GM18507 (cell line): ENCODE measurements at places on chromosomes 12 and 14.
A peak's percentile ranks its signal among the peaks of the same experiment; 100 is the strongest.

DNA sequence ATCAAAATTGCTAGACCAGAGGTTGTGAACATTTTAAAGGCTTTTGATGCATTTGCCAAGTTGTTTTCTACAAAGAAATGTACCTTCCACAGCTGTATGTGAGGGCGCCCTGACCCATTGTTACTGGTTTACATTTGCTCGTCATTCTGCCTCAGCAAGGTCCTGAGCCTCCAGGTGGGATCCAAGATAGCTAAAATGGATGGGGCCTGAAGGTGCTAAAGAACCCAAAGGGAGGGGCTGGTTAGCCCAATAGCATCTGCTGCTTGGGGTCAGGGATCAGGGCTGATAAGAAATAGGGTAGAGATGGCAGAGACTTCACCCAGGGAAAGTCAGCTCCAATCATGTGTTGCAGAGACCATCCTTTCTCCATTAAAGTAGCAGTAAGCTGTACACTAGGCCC, 43.1 kb downstream of the GALNT16 start:
- no peak for DNase-seq

DNA sequence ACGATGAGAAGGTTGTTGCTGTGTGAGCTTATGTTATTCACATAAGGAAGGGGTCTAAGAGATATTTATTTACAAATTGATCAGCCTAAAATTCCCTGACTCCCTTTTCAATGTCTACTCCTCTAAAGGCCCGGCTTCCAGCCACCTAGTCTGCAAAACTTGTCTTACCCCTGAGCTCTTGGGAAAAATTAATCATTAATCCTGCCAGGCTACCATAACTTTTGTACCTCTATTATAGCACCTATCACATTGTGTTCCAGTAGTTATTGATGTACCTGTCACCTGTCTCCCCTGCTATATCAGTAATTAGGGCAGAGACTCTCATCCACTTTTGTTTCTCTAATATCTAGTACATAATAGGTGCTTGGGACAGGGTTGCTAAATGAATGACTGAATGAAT, 29.3 kb upstream of the FRS2 start:
- no peak for DNase-seq

DNA sequence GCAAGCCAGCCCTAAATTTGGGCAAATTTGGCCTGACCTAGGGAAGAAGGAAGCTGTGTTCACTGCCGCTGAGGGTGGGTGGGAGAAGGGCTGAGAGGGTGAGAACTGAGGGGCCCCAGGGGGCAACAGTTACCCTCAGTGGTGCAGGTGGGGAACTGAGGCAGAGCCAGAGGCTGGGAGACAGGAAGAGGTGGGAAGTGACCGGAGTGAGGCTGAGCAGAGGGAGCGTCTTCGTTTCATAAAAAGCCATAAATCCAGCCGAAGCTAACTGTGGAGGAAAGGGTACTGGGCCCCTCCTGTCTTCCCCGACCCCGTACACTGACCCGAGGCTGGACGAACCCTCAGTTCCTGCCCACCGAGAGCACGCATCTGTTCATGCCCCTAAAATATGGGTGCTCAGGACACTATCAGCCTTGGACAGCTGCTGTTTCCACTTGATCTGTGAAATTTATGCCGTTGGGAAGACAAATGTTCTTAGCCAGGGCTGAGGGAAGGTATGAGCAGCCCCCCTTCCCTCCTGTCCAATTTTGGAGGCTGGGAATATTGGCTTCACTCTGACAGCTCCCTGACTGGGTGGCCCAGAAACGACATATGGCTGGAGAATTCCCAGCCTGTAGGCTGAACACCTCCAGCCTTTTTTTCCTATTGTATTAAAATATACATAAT, 116.5 kb downstream of the KIF26A start:
- DNase-seq = no peak

DNA sequence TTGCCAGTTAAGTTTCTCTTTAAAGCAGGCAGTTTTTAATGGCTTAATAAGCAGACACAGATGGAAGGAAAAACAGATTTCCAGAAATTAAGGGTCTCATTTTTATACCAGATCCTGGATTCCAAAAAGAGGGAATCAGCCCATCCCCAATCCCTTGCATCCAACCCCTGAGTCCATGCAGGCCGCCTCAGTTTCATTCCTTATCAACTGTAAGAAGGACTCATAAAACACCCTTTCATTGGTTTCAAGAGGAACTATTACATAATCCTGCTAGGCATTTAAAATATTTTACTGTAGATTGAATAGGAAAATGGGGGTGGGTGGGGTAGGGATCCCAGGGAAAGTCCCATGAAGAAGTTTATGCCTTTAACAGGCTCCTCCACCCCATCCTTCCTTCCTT, 9.4 kb downstream of the CCDC184 start:
- no peak for DNase-seq

DNA sequence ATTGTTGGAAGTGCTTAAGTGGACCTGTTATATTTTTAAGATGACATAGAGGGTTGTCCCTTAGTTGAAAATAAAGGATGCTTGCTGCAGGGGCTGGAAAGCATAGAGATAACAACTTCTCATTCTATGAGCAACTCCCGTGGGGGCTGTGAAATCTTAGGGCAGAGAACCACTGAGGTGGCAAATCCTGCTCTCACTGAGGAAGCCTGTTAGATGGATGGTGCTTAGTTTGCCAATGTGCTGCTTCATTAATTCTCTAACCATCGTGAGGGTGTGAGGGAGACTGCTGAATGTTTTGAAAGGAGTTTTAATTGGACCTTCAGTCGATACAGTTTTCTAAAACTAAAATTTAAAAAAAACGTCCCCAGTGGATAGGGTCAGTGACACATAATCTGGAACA, 46.5 kb downstream of the PTPRO start:
- DNase-seq = no peak

DNA sequence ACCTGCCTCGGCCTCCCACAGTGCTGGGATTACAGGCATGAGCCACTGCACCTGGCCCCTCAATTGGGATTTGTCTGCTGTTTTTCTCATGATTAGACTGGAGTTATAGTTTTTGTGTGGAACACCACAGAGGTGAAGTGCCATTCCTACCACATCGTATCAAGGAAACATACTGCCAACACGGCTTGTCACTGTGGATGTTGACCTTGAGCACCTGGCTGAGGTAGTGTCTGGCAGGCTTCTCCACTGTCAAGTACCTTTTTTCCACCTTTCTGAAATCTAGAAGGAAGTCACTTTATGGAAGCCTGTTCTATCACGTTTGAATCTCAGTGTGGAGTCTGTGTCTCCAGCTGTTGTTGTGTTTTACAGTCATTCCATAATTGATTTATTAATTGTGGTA, 21.4 kb upstream of the SEL1L start:
- no peak for DNase-seq

DNA sequence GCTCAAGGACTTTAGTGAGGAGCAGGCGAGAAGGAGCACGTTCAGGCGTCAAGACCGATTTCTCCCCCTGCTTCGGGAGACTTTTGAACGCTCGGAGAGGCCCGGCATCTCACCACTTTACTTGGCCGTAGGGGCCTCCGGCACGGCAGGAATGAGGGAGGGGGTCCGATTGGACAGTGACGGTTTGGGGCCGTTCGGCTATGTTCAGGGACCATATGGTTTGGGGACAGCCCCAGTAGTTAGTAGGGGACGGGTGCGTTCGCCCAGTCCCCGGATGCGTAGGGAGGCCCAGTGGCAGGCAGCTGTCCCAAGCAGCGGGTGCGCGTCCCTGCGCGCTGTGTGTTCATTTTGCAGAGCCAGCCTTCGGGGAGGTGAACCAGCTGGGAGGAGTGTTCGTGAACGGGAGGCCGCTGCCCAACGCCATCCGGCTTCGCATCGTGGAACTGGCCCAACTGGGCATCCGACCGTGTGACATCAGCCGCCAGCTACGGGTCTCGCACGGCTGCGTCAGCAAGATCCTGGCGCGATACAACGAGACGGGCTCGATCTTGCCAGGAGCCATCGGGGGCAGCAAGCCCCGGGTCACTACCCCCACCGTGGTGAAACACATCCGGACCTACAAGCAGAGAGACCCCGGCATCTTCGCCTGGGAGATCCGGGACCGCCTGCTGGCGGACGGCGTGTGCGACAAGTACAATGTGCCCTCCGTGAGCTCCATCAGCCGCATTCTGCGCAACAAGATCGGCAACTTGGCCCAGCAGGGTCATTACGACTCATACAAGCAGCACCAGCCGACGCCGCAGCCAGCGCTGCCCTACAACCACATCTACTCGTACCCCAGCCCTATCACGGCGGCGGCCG, 1.1 kb downstream of the PAX9 start:
- no peak for DNase-seq

GRCh38 chr12:58007875-58008274, 66.5 kb downstream of the ATP23 start:
- no peak for DNase-seq

DNA sequence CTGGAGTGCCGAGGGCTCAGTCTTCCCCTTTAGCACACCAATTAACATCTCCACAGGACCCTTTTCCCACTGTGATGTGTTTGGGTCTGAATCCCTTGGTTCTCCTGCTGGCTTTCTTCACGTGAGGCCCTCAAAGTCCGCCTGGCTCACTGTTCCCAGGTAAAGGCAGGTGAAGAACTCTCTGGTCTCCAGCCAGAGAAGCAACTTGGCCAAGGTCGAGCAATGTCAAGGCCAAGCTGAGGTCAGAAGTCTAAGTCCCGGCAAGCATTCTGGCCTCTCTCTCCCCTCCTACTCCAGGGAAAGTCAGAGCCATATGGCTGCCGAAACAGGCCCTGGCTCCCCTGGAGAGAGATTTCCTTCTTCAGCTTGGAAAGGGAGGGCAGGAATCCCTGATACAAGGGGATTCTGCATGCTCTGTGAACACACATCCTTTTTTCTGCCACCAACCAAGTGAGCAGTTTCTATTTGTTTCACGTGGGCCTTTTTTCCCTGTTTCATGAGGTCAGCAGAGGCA, 61.4 kb upstream of the ESRRB start:
- no peak for DNase-seq

GRCh38 chr14:37253905-37254304, 56.2 kb downstream of the MIPOL1 start:
- no peak for DNase-seq

GRCh38 chr14:37116933-37117849, 55.2 kb downstream of the SLC25A21 start:
- no peak for DNase-seq

- DNase-seq = no peak
Measured at GRCh38 chr12:104172570-104172947, 34.5 kb upstream of the NFYB start.

GRCh38 chr12:38961683-38962082, 56.3 kb upstream of the CPNE8 start:
- DNase-seq = no peak

- no peak for DNase-seq
Measured at GRCh38 chr12:47711448-47711847, 5.6 kb upstream of the RPAP3 start.

DNA sequence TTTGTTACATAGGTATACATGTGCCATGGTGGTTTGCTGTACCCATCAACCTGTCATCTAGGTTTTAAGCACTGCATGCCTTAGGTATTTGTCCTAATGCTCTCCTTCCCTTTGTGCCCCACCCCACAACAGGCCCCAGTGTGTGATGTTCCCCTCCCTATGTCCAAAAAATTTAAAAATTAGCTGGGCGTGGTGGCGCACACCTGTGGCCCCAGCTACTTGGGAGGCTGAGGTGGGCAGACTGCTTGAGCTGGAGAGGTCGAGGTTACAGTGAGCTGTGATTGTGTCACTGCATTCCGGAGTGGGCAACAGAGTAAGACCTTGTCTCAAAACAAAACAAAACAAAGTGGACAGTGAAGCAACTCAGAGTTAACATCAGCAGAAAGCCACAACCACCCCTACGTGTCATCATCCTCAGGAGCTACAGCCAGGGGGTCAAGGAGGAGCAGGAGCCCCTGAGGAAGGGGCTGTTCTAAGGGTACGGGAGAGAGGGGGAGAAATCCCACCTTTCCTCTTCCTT, 36.8 kb upstream of the SGPP1 start:
- no peak for DNase-seq

DNA sequence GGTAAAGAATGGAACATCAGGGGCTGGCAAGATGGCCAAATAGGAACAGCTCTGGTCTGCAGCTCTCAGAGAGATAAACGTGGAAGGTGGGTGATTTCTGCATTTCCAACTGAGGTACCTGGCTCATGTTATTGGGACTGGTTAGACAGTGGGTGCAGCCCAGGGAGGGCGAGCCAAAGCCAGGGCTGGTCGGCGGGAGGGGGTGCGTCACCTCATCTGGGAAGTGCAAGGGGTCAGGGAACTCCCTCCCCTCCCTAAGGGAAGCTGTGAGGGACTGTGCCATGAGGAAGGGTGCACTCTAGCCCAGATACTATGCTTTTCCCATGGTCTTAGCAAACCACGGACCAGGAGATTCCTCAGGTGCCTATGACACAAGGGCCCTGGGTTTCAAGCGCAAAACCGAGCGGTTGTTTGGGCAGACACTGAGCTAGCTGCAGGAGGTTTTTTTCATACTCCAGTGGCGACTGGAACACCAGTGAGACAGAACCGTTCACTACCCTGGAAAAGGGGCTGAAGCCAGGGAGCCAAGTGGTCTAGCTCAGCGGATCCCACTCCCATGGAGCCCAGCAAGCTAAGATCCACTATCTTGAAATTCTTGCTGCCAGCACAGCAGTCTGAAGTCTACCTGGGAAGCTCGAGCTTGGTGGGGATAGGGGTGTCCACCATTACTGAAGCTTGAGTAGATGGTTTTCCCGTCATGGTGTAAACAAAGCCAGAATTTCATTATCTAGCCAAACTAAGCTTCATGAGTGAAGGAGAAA, 317.6 kb downstream of the NELL2 start:
- no peak for DNase-seq

- peak; percentile 58 for DNase-seq
Measured at GRCh38 chr14:68685419-68686204, 107.3 kb downstream of the ZFP36L1 start.

GRCh38 chr14:94043756-94044475, 17.8 kb downstream of the OTUB2 start:
- DNase-seq = no peak

DNA sequence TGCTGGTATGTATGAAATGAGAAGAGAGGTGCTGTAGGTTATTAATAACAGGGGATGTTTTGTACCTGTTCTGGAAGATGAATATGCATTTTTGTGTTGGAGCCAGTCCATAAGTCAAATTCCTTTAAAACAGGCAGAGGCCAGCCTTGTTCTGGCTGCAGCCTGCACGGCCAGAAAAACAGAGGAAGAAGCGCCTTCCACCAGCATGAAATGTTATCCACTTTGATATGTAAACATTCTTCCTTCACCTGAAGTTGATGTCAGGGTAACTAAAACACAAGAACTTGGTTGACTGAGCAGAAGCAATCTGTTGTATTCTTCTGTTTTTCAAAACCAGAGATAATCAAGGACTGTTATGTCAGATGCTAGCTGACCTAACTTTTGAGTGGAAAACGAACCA, 237.9 kb upstream of the PLEKHG7 start:
- DNase-seq = no peak

DNA sequence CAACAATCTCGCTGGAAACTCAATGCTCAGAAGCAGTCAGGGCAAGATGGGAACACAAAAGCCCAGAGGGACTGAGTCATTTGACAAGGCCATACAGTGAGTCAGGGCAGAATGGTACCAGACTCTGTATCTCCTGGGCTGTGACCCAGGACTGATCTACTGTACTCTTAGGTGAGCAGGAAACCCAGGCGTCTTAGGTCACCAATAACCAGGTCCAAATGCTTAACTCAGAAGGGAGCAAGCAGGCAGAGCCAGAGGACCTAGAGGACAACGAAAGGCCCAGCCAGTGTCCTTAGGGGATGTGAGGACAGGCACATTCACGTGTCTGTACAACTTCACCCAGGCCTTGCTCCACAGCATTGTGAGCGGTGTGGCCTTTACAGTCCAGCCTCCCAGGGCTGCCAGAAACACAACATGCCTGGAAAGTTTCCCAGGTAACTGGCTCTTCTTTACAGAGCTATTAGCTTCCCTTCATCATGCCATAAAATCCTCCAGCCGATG, 69.9 kb downstream of the ARL6IP4 start:
- no peak for DNase-seq
